ENCODE measurements at places on chromosomes 2 and 18. TPM values are rescaled to one million over a fixed set of nuclear protein-coding genes. Genes with fewer than 3 reads are reported as not detected.
A peak's percentile ranks its signal among the peaks of the same experiment; 100 is the strongest.

Gene ANO7
- total RNA-seq, result 2.6 TPM

Gene SDC1
- total RNA-seq, result 0.93 TPM

Gene CLK1
- 141 TPM for total RNA-seq

Gene PLGLB2
- 0.86 TPM for total RNA-seq

Gene HTR2B
- not detected for total RNA-seq

Gene FLACC1
- 1.2 TPM for total RNA-seq

Gene SKOR2
- 6.7 TPM for total RNA-seq

Gene MLPH
- total RNA-seq, result 4.3 TPM

Gene TUBA3E
- not detected for total RNA-seq

Gene SERPINB3
- not detected for total RNA-seq

Gene AKAIN1
- total RNA-seq, result 14.1 TPM

Gene ZNF385B
- not detected for total RNA-seq

Gene IL36RN
- not detected for total RNA-seq

Gene GRHL1
- 4.3 TPM for total RNA-seq

Gene ASXL2
- total RNA-seq, result 19.9 TPM

GRCh38 chr2:212893216-212893615 is 258.2 kb downstream of the IKZF2 start:
- no peak overlapping the region for H3K4me3 ChIP-seq
- no peak for DNase-seq
- H3K27me3 ChIP-seq, result no peaks in the 10 kb centered on the region
- no peaks in the 10 kb centered on the region for H3K36me3 ChIP-seq
- H3K27ac ChIP-seq, result no peak overlapping the region
- no peaks in the 10 kb centered on the region for H3K4me1 ChIP-seq

DNA sequence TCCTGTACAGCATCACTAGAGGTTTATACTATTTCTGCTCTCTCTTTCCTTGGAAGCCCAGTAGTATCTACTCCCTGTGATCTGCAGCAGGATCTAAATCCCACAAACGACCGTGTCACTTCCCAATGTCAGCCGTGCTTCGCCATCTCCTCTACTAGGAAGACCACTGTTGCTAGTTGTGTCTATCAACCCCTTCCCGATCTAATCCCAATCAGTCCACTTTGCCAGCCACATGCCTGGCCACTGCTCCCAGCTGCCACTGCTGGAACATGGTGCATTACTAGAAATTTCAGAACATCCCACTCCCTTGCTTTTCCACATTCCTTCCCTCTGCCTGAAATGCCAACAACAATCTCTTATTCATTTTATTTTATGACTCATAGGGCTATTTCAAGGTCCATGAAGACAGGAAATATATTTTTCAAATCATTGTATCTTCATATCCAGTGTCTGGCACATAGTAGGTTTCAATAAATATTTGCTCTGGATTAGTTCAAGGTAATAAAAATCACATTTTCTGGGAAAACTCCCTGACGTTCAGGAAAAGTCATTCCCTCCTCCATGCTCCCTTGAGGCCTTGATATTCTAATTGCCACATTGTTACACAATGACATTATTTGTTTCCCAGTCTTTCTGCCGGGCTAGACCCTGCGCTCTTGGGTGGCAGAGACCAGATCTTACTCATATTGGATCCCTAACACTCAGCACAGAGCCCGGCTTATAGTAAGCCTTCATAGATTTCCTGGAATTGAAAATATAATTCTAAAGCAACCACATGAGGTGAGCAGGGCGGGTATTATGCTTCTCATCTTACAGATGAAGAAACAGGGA is 2.1 kb upstream of the TRIB2 start:
- H3K4me3 ChIP-seq, result peak overlapping the region; percentile 21
- no peak for DNase-seq
- no peak overlapping the region for H3K27ac ChIP-seq
- H3K36me3 ChIP-seq, result peaks cover 5% of the 10 kb centered on the region
- H3K4me1 ChIP-seq, result peaks cover 6% of the 10 kb centered on the region
- peaks cover 20% of the 10 kb centered on the region for H3K27me3 ChIP-seq

- H3K36me3 ChIP-seq, result no peaks in the 10 kb centered on the region
- H3K27ac ChIP-seq, result no peak overlapping the region
- H3K4me3 ChIP-seq, result no peak overlapping the region
- H3K4me1 ChIP-seq, result no peaks in the 10 kb centered on the region
- no peaks in the 10 kb centered on the region for H3K27me3 ChIP-seq
- no peak for DNase-seq
Observed at GRCh38 chr2:158138255-158138654, 36.6 kb downstream of the UPP2 start.

- peaks cover 3% of the 10 kb centered on the region for H3K27me3 ChIP-seq
- peak overlapping the region; percentile 82 for H3K4me3 ChIP-seq
- peak; percentile 27 for DNase-seq
- peaks cover 22% of the 10 kb centered on the region for H3K4me1 ChIP-seq
- H3K27ac ChIP-seq, result no peak overlapping the region
Observed at GRCh38 chr2:39437522-39438296, 624 bp upstream of the MAP4K3 start.

GRCh38 chr2:42569883-42570282 is 1.5 kb downstream of the MTA3 start:
- peaks cover 9% of the 10 kb centered on the region for H3K27me3 ChIP-seq
- no peaks in the 10 kb centered on the region for H3K36me3 ChIP-seq
- H3K4me1 ChIP-seq, result peaks cover 3% of the 10 kb centered on the region
- H3K27ac ChIP-seq, result peak overlapping the region; percentile 50
- no peak for DNase-seq

GRCh38 chr2:67290451-67291290 is 106.5 kb upstream of the ETAA1 start:
- no peaks in the 10 kb centered on the region for H3K36me3 ChIP-seq
- H3K27ac ChIP-seq, result no peak overlapping the region
- H3K4me3 ChIP-seq, result no peak overlapping the region
- no peaks in the 10 kb centered on the region for H3K4me1 ChIP-seq

GRCh38 chr2:103448495-103448894 is 686.7 kb downstream of the TMEM182 start:
- H3K27me3 ChIP-seq, result peaks cover 3% of the 10 kb centered on the region
- H3K27ac ChIP-seq, result no peak overlapping the region

DNA sequence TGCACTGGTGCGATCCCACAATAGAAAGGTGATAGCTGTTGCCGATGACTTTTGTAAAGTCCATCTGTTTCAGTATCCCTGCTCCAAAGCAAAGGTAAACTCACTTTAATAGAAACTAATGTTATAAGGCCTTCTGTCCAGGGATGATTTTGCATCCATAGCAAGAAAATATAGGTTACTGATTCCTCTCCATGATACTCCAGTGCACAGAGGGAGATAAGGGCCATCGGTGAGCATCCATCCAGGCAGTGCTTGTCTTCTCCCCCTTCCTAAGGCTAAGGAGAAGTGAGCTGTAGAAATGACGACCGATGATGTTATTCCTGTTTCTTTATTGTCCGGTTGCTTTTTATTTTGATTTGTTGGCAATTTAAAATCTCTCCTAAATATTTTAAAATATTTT is 32.1 kb downstream of the COX7A2L start:
- H3K36me3 ChIP-seq, result no peaks in the 10 kb centered on the region
- no peak for DNase-seq
- H3K4me3 ChIP-seq, result no peak overlapping the region
- H3K27me3 ChIP-seq, result no peaks in the 10 kb centered on the region

DNA sequence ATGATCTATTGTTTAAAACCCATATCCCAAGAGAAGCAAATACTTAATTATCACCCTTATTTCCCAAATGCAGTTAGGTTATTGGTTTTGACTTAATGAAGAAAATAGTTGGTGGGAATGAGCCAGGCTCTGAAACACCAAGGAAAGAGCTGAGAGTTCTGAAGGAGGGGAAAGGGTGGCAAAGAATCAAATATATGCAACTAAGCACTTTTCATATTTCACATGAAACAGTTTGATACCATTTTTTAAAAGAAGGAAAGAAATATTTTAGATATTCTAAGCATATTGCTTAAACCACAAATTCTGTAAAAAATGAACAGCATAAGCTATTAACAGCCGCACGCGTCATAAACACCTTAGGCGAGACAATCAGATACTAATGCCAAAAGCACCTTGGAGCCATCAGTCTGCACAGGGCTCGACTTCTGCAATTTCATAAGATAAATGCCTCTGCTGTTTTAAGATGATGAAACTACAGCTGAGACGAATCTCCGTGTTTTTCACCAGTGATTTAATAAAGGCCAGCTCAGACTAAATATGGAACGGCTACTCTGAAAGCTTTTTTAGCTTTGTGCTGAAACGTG is 371.7 kb downstream of the EN1 start:
- no peaks in the 10 kb centered on the region for H3K36me3 ChIP-seq
- H3K4me1 ChIP-seq, result peaks cover 31% of the 10 kb centered on the region
- H3K27ac ChIP-seq, result no peak overlapping the region
- peaks cover 6% of the 10 kb centered on the region for H3K27me3 ChIP-seq
- H3K4me3 ChIP-seq, result no peak overlapping the region

DNA sequence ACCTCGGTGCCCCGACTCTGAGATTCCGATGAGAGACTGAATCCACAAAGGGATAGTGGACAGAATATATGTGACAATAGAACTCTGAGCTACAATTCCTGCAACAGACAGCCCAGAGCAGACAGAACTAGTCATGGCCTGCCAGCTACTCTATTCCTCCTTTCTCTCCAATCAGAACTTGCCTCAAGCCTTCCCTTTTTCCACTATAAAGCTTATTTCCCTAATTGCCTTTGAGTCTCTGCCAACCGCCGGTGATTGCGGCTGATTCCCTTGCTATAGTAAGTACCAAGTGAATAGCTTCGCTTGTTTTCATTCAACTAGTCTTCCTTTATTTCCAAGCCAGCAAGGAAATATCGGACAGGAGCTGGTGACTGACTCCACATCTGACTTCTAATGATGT is 96.8 kb downstream of the DSC3 start:
- H3K4me1 ChIP-seq, result peaks cover 7% of the 10 kb centered on the region
- no peaks in the 10 kb centered on the region for H3K27me3 ChIP-seq
- no peak for DNase-seq
- no peak overlapping the region for H3K4me3 ChIP-seq
- H3K27ac ChIP-seq, result no peak overlapping the region

GRCh38 chr2:165827016-165827920 is 33.2 kb upstream of the GALNT3 start:
- no peak overlapping the region for H3K27ac ChIP-seq
- H3K4me3 ChIP-seq, result no peak overlapping the region
- no peaks in the 10 kb centered on the region for H3K36me3 ChIP-seq
- DNase-seq, result no peak
- no peaks in the 10 kb centered on the region for H3K27me3 ChIP-seq
- H3K4me1 ChIP-seq, result no peaks in the 10 kb centered on the region

GRCh38 chr2:72150861-72151356 is 3.2 kb upstream of the CYP26B1 start:
- H3K27ac ChIP-seq, result no peak overlapping the region
- H3K27me3 ChIP-seq, result peaks cover 25% of the 10 kb centered on the region
- no peak for DNase-seq
- H3K4me1 ChIP-seq, result peaks cover 16% of the 10 kb centered on the region

GRCh38 chr2:2166881-2167280 is 164.2 kb downstream of the MYT1L start:
- peaks cover 3% of the 10 kb centered on the region for H3K4me1 ChIP-seq
- H3K36me3 ChIP-seq, result peaks cover 4% of the 10 kb centered on the region
- H3K27me3 ChIP-seq, result no peaks in the 10 kb centered on the region
- H3K27ac ChIP-seq, result no peak overlapping the region
- DNase-seq, result no peak
